ENCODE measurements at places on chromosomes 6 and 20.
A peak's percentile ranks its signal among the peaks of the same experiment; 100 is the strongest.

GRCh38 chr6:18555750-18556149 lies 168.6 kb downstream of the RNF144B start:
- DNase-seq, result no peak

DNA sequence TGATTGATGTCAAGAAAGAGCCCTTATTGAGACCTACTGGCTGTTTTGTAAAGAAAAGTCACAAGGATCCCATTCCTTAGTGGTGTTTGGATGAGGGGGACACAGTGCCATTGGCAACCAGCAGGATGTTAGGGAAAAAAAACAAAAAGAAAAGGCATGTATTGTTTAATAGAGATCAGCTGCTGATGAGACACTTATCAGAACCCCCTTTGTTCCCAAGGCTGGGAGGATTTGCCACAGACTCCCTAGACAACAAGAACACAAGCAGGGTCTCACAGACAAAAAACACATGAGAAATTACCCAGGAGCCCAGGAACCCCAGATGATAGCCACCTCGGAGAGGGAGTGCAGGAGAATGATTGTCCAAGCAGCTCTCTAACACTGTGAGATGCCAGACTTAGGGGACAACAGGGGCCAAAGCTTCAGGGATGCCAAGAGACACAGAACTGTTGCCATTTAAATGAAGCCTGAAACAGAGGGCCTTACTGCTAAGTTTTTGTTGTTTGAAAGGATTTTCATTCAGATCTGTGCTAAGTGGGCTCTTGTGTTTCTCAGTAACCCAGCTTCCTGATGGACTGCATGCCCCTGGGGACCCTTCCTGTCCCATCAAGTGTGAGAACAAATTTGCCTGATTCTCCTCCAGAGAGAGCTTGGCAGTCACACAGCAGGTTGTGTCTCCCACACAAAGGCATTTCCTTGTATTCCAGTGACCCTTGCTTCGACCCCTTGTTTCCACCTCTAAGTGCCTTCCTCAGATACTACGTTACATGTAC lies 48.7 kb upstream of the HEY2 start:
- no peak for DNase-seq

GRCh38 chr20:19695081-19695480 lies 63.0 kb upstream of the RIN2 start:
- no peak for DNase-seq

- peak; percentile 42 for DNase-seq
Measured at GRCh38 chr6:122869437-122870024, 80.5 kb downstream of the SMPDL3A start.

DNA sequence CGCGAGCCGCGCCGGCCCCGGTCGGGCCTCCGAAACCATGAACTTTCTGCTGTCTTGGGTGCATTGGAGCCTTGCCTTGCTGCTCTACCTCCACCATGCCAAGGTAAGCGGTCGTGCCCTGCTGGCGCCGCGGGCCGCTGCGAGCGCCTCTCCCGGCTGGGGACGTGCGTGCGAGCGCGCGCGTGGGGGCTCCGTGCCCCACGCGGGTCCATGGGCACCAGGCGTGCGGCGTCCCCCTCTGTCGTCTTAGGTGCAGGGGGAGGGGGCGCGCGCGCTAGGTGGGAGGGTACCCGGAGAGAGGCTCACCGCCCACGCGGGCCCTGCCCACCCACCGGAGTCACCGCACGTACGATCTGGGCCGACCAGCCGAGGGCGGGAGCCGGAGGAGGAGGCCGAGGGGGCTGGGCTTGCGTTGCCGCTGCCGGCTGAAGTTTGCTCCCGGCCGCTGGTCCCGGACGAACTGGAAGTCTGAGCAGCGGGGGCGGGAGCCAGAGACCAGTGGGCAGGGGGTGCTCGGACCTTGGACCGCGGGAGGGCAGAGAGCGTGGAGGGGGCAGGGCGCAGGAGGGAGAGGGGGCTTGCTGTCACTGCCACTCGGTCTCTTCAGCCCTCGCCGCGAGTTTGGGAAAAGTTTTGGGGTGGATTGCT lies 1.3 kb downstream of the VEGFA start:
- peak; percentile 57 for DNase-seq

DNA sequence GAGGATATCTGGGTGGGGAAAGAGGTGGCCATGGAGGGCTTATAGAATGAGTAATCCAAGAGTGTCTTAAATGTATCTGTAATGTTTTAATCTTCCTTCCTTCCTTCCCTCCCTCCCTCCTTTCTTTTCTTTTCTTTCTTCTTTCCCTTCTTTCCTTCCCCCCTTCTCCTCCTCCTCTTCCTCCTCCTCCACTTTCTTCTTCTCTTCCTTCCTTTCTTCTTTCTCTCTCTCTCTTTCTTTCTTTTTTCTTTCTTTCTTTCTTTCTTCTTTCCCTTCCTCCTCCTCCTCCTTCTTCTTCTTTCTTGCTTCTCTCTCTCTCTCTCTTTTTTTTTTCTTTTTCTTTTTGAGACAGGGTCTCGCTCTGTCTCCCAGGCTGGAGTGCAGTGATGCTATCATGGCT lies 7.1 kb downstream of the HCK start:
- no peak for DNase-seq

GRCh38 chr20:51418137-51418529 lies 124.4 kb downstream of the NFATC2 start:
- no peak for DNase-seq

GRCh38 chr6:29757282-29757681 lies 34.0 kb downstream of the HLA-F start:
- no peak for DNase-seq

Measured in NCI-H510A treated with DMSO at 0.1 percent for 48 hours (cell line).